ENCODE measurements at places on chromosomes 2 and 18.

DNA sequence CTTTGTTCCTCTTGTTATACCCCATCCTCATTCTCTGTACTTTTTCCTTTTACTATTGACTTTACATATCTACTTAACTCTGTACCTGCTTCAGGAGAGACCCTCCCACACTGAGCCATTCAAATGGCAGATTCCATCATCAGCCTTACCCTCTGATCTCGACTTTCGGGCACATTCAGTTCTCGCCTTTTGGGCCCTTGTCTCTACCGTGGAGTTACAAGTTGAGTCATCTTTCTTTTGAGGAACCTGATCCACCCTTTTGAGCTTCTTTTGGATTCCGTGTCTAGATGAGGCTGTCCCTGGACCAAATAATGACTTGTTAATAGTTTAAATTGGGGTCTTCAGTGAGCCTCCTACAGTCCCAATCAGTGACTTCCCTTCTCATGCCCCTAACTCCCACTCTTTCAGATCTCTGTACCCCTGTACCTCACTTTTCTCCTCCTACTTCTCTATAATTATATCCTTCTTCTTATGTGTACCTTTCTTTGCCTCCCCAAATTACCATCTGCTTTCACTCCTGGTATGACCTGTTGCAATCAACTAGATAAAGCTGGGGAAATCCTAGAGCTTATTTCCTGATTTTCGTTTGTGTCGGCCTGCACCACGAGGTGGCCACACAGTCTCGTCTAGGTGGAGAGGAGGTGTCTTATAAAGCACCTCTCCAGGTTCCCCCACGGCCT is 17.2 kb downstream of the SP110 start:
- no peak for DNase-seq

DNA sequence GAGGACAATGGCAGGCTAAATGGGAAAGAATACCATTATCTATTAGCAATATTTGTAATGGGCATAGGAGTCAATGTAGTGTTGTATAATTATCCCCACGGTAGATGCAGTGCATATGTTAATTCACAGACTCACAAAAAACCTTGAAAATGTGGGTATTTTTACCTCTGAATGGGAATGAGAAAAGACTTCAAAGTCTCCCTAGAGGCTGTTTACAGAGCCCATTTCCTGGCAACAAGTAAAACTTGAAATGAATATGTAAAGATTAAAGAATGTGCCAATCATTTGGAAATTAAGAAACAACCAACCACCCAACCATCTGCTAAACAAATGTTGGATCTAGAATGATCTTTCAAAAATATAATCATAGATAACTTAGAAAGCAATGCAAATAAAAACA is 27.1 kb downstream of the TRPM8 start:
- no peak for DNase-seq

DNA sequence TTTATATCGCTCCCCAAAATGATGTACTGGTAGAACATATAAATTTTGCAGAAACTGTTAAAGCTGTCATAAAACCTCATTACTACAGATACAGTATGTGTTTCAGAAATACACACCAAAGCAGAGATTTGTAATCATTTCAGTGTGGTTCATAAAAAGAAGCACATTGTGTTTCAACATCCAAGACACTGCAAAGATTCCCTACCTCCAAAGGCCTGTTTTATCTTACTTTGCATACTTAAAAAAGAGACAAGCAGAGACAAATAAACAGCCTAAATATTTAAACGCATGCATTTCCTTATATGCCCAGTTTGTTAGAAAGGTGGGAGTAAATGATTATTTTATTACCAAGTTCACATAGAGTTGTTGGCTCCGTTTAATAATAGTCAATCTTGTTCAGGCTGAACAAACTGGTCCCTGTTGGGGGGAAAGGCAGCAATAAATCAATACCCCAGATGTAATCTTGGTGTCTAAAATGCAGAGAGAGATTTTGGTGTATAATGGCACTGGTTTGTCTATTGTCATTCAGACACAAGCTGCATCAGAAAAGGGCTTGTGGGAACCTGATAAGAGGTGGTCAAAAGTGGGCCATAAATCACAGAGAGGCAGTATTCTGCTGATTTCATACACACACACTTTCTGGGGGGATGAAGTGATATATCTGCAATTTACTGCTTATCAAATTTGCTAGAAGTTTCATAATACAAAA is 321.4 kb upstream of the ETAA1 start:
- no peak for DNase-seq

DNA sequence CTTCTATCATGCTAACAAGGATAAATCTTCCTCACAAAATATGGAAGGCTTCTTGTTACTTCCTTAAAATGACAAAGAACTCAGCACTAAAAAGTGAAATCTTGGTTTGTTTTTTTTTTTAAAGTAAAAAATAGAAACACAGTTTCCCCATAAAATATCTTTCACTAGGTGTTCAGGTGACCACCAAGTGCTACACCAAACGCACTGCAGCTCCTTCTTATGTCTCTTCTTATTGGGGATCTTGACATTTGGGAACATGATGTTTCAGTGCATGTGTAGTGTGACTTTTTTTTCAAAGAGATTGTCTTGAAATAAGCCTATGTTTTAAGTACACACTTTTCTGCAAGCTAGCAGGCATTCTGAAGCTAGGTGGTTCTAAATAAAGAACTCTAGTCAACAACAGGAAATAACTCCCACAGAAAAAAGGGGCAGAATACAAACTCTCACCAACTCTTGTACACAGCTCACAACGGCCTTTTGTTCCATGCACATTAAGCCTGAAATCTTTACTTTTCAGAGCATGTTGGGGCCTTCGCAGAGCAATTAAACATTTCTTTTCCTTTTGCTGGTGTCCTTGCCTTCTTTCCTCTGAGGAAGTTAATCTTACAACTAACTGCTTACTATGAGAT is 13.2 kb upstream of the SERTAD2 start:
- no peak for DNase-seq

- DNase-seq = no peak
Observed at GRCh38 chr2:158131919-158132566, 30.4 kb downstream of the UPP2 start.

- DNase-seq = peak; percentile 20
Observed at GRCh38 chr2:217902379-217903141, 100.2 kb downstream of the TNS1 start.

GRCh38 chr2:119184512-119184911 is 26.0 kb upstream of the C1QL2 start:
- no peak for DNase-seq

DNA sequence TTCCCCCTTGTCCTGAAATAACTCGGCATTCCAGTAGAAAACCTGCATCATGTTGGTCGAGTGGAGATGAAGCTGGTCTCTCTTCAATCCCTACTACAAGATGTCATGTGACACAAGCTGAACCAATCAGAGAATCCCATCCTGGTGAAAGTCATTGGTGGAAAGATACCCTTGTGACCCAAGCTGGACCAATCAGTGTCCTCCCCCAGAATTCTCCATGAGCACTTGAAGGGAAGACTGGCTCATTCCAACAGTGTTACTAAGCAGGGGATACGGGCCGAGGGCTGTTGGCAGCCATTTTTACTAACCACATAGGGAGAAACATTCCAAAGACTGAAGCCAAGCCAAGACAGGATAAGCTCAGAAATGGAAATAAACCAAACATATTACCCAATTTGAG is 298.3 kb downstream of the ICOS start:
- no peak for DNase-seq

DNA sequence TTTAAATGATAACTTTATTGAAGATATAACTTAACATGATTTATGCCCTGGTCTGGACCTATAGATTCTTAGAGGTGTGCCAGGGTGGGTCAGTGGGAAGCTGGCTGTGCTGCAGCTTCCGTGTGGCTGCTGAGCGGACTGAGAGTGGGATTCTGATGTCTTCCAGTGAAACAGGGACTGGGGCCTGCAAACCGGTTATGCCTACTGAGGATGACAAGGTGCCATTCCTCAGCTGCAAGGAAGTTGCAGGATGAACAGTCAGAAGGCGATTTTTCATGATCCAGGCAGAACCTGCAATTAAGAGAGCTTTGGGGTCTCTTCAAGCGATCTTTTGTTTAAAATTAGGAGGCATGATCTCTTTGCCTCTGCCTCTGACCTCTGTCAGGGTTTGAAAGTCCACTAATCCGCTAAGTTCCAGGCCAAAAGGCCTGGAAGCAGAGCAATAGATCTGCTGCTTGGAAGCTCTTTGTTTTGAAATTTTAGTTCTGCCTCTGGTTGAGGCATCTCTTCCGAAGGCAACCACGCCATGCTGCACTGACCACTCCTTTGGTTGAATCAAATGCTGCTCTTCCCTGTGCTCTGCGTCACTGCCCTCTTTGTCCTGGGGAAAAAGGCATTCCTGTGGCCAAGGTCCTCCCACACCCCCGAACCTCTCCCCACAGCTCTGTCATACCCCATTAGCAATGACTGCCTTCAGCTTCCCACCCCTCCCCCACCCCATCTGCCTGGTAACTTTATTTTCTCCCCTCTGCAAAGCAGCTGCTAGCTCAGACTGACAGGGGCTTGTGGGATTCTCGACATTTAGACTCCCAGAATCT is 2.0 kb downstream of the TMEM169 start:
- DNase-seq = no peak

- DNase-seq = no peak
Observed at GRCh38 chr18:21803495-21803894, 62.9 kb downstream of the MIB1 start.

GRCh38 chr2:163081754-163082153 is 243.2 kb upstream of the KCNH7 start:
- DNase-seq = no peak

GRCh38 chr2:39689876-39690275 is 24.2 kb downstream of the TMEM178A start:
- no peak for DNase-seq

GRCh38 chr2:237244178-237244577 is 158.5 kb downstream of the COPS8 start:
- no peak for DNase-seq

DNA sequence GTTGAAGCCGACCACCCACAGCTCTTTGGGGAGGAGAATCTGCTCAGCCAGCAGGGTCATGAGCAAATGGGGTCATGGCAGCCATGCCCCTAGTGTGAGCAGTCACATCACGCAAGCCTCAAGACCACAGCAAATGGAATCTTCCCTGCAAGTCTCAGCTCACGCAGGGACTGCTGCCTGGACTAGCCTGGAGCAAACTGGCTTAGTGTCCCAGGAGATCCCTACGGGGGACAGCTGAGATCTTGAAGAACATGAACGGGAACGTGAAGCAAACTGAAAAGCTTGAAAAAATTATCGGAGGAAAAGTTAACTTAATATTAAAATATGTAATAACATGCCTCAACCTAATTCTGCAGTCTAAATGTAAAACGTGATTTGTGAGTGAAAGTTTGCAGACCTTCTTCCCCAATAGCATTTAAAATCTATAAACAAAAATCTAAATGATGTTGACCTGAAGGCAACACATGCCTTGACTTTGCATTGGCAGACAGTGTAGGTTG is 118.4 kb downstream of the FAM124B start:
- DNase-seq = no peak

DNA sequence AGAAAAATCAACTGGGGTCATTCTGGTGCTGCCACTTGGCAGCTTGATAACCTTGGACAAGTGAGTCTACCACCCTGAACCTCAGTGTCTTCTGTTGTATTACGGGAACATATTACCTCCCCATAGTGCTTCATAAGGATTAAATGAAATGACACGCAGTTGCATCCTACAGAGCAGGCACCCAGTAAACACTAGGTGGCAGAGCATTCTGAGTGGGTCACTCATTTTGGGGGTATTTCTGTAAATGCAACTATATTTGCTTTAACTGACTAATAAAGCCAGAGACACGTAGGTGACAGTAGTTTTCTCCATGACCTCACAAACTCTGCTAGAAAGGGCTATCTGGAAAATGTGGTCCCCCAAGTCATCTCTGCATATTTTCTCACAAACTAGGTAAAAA is 4.7 kb downstream of the CD226 start:
- DNase-seq = no peak

- no peak for DNase-seq
Observed at GRCh38 chr2:23009545-23010149, 375.3 kb upstream of the KLHL29 start.

DNA sequence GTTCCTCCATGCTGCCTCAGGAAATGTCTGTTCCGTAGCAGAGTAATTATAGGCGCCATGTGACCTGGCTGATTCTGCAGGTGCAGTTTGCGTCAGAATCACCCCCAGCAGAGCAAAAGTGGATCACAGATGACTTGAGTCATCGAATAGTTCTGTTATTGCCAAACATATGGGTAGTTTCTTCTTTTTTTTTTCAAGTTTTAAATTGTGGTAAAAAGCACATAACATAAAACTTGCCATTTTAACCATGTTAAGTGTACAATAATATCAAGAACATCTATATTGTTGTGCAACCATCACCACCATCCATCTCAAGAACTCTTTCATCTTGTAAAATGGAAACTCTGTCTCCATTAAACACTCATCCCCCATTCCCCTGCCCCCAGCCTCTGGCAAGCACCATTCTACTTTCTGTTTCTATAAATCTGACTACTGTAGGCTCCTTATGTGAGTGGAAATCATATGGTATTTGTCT is 177.7 kb upstream of the TWIST2 start:
- no peak for DNase-seq

- no peak for DNase-seq
Observed at GRCh38 chr2:69100220-69100723, 87.3 kb downstream of the ANTXR1 start.

DNA sequence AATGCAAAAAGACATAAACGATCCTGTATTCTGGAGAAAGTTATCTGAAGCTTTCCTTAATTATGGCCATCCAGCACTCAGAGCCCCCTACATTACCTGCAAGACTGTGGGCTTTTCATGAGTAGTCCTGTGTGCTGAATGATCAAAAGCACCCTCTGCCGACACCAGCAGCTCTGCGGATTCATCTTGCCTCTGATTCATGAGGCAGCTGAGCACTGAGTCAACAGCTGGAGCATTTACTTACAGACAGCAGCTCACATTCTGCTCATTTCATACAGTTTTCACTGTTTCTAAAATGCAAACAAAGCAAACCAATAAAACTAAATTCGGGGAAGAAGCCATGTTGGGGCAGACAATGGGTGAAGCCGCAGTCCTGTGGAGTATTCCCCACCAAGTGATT is 886.5 kb downstream of the CNTNAP5 start:
- no peak for DNase-seq

DNA sequence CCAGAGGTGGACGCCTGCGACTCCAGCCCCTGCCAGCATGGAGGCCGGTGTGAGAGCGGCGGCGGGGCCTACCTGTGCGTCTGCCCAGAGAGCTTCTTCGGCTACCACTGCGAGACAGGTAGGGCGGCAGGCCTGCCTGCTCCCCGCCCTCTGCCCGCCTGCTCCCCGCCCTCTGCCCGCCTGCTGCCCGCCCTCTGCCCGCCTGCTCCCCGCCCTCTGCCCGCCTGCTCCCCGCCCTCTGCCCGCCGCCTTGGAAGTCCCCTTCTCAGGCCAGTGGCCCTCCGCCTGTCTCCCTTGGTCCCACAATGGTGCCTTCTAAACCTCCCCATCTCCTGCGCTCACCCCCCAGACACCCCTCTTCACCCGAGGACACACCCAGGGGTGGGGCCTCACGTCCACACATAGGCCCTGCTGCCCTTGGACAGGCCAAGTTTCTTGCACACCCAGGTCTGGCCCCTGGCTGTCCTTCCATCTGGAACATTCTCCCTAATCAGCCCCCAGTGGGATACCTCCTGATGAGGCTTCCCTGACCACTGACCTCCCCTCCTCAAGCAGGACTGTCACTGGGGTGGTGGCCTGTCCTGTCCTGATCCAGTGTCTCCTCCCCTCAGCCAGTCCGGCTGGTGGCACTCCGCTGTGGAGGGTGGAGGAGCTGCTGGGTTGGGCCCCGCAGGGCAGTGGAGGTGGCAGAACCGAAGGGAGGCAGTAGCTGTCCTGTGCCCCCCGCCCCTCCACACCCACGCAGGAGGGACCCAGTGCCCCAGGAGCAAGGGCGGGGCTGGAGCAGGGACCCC is 37.9 kb downstream of the MTERF4 start:
- no peak for DNase-seq

Data from Kasumi-1 (cell line).